ENCODE measurements at places on chromosomes 1 and 21.

- no peak for DNase-seq
Observed at GRCh38 chr1:206829875-206830274, 35.5 kb upstream of the IL20 start.

- no peak for DNase-seq
Observed at GRCh38 chr1:180611016-180611930, 20.5 kb upstream of the XPR1 start.

DNA sequence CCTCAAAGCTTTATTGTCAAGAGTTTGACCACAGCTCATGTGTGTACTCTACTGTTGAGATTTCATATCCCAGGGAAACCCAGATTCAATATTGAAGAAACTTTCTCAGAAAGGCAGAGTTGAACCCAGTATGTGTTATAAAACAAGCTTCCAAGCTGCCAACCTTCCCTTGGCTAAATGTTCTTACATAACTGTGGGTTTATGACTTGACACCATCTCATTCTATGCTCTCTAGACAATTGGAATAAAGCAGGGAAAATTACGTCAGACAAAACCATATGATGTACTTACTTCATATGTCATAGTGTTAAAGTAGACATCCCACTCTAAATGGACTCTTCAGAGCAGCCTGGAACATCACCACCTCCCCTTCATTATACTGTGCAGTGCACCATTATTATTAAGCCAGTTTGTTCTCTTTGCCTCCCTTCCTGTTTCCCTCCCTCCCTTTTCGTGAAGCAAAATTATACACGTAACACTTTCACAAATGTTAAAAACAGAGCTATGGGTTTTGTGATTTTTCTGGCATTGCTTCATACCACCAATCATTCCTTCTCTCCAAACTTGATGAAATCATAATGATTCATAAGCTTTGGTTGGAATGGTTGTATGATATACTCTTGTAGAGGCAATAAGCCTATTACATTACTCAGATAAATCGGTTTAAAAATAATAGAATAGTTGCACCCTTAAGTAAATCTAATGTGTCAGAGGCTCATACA, 507.2 kb downstream of the LTN1 start:
- no peak for DNase-seq

- DNase-seq: no peak
Observed at GRCh38 chr1:112061901-112062320, 72.4 kb upstream of the KCND3 start.

Data from omental fat pad (tissue), 4 donors.